ENCODE measurements at places on chromosomes 13 and 19.
A peak's percentile ranks its signal among the peaks of the same experiment; 100 is the strongest.

GRCh38 chr19:52226652-52227051 is 36.8 kb downstream of the PPP2R1A start:
- DNase-seq, result no peak

GRCh38 chr19:5143471-5144411 is 174.8 kb downstream of the KDM4B start:
- DNase-seq, result no peak

DNA sequence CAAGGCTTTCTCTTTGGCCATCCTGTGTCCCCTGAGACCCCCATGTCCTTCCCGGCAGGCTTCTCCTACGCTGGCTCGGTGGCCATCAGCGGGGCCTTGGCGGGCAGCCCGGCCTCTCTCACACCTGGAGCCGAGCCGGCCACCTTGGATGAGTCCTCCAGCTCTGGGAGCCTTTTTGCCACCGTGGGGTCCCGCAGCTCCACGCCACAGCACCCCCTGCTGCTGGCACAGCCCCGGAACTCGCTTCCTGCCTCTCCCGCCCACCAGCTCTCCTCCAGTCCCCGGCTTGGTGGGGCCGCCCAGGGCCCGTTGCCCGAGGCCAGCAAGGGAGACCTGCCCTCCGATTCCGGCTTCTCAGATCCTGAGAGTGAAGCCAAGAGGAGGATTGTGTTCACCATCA is 14.2 kb downstream of the PLEKHJ1 start:
- DNase-seq, result no peak

- no peak for DNase-seq
Observed at GRCh38 chr13:76683854-76684253, 202.4 kb downstream of the KCTD12 start.

DNA sequence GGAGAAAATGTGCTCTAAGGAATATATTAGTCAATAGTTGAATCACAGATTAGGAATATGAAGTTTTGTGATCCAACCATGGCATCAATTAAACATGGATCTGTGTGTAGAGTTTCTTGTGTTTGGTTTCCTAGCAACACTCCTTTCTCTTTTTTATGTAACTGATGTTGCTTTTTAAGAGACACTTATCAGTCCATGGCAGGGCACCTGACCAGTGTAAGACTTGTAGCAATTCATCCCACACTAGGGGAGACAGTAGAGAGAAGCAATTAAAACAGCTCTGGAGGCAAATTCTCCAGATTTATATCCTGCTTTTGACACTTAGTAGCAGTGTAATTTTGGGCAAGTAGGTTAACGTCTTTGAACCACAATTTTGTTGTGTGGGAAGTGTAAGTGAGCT is 1229.0 kb downstream of the PCDH9 start:
- no peak for DNase-seq

DNA sequence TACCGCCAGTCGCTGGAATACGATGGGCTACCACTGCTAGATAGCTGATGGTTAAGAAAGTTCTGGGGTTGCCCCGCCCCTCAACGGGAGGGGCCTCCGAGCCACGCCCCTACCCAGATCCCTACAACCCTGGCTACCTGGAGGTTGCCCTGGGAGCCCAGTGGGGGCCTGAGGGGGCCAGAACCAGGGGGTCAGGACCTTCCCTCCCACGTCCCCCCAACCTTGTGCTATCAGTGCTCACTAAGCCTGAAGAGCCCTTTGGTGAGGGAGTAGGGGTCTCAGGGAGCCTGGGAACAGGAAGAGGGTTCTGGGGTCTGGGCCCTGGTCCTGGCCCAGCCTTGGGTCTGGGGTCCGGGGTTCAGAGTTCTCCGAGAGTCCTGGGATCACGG is 8.9 kb downstream of the OCEL1 start:
- no peak for DNase-seq

- DNase-seq, result peak; percentile 87
Observed at GRCh38 chr19:37691881-37692504, 27.6 kb downstream of the ZNF607 start.

GRCh38 chr13:43153436-43154090 is 130.2 kb downstream of the DNAJC15 start:
- no peak for DNase-seq

- no peak for DNase-seq
Observed at GRCh38 chr13:59236944-59237343, 926.8 kb downstream of the DIAPH3 start.

DNA sequence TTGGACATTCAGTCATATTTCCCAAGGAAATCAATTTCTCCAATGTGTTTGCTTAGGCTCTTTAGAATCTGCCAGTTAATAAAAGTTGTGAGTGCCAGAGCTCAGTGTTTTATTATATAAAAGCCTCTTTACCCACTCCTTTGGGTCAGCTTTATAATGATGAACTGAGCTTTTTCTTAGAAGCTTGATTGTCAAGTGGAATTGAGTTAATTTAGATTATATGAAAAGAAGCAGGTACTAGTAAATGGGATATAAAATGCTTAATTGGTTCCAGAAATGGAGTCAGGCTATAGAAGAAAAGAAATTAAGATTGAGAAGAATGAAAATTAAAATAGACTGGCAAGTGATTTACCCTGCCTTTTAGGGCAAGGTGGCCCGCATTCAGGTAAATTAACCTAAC is 363.2 kb downstream of the SLITRK6 start:
- no peak for DNase-seq

DNA sequence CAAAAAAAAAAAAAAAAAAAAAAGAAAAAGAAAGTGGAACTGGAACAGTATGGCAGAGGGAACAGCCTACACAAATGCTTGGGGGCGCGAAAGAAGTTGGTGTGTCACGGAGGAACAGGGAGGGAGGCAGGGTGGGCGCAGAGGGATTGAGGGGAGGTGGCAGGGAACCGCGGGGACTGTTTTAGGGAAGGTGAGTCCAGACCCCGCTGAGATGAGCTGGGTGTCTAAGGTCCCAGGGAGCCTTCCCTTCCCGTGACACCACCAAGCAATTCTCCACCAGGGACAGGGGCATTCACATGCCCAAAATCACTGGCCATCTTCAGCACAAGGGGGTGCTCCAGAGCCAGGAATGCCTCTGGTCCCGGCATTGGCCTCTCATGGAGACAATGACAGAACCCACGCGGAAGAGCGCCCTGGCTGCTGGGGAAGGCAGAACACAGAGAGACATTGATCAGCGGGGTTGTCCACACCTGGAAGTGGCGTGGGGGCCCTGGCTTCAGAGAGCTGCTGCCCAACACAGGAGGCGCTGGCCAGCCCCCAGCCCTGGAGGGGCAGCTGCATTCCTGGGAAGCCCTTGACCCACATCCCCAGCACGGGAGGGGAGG is 6.9 kb downstream of the PEAK3 start:
- no peak for DNase-seq

GRCh38 chr13:48775285-48775684 is 121.6 kb downstream of the CYSLTR2 start:
- no peak for DNase-seq

DNA sequence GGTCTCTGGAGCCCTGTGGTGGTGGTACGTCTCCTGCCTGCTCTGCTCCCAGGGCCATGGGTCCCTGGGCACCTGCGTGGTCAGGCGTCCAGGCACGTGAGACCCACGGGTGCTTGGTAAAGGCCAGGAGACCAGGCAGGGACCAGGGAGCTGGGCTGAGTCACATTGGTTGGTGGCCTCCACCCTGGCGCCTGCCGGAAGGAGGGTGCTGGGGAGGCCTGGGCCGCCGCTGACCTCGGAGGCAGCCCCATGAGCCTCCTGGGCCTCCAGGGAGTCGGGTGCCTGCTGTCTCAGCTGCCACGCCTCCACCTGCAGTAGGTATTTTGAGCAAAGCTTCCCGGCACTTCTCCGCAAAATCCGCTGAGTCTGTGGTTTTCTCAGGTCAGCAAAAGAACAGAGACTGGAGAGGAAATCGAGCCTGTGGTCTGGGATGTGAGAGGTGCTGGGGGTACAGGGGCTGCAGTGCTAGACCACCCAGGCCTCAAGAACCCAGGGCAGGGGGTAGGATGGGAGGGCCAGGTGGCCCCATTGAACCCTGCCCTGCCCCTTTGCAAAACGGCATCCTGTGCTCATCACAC is 3.6 kb upstream of the PLK5 start:
- DNase-seq, result no peak

DNA sequence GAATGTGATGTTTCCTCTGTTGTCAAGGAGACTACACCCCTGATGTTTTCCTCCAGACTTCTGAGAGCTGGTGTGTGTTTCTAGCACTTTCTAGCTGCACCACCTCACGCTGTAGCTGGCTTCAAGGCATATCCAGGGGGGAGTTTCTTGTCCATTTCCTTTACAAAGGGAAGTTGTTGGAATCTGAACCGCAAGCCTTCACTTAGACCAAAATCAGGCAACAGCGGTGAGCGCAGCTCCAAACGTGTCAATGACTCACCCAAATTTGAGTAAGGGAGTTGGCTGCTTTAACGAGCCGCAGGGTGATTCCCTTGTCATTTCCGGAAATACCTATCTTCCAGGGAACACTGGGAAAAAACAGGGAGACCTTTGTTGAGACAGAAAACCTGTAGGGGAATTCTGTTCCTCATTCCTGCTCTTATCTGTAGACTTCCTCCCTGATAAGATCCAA is 2.5 kb downstream of the LDLR start:
- DNase-seq, result peak; percentile 96

- no peak for DNase-seq
Observed at GRCh38 chr13:67023130-67023876, 206.8 kb downstream of the PCDH9 start.

- DNase-seq, result no peak
Observed at GRCh38 chr19:6531163-6531955, 533 bp downstream of the TNFSF9 start.

GRCh38 chr19:21158523-21159135 is 16.8 kb downstream of the ZNF431 start:
- DNase-seq, result no peak

- no peak for DNase-seq
Observed at GRCh38 chr13:46668302-46668720, 115.3 kb downstream of the LRCH1 start.

DNA sequence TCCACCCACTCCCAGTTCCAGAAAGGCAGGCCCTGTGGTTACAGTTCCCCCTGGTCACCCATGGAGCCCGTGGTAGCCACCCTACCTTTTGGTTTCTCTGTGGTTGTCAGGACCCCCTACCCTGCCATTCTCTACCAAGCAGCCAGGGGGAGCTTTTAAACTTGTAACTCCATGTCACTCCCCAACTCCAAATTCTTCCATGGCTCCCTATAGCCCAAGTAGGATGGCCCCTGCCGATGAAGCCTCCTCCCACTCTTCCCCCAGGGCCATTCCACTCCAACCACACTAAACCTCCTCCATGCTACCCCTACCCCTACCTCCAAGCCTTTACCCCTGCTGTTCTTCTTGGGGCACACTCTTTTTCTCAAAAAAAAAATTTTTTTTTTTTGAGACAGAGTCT is 2.2 kb downstream of the S1PR2 start:
- DNase-seq, result no peak

DNA sequence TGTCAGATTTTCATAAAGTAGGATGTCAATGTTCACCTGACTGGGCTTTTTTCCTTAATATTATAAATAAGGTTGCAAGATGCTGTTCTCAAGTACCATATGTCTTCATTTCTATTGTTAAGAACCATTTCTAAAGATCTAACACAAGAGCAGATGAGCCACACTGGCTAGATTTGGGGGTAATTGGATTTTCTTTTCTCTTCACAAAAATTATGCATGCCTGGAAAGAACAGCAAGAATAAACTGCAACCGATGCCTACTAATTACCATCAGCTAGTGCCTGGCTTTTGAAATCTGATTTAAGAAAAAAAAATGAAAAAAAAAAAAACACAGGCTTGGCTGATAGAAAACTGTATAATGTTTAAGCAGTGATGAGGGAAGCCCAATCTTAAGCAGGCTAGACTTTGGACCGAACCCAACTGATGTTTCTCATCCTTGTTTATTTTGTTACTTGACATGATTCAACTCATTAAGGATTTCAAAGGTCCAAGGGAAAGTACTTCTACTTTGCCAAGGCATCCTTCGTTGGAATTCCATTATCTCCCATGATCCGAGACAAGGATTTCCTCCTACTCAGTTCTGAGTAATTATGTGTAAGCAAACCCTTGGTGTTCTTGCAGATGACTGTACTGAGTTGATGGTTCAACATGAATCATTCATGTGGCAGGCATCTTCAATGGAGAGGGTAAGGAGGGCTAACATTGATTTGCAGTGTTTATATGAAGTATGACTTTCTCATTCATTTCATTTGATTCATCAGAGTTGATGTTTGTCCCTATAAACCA is 300.5 kb downstream of the SPRY2 start:
- no peak for DNase-seq

DNA sequence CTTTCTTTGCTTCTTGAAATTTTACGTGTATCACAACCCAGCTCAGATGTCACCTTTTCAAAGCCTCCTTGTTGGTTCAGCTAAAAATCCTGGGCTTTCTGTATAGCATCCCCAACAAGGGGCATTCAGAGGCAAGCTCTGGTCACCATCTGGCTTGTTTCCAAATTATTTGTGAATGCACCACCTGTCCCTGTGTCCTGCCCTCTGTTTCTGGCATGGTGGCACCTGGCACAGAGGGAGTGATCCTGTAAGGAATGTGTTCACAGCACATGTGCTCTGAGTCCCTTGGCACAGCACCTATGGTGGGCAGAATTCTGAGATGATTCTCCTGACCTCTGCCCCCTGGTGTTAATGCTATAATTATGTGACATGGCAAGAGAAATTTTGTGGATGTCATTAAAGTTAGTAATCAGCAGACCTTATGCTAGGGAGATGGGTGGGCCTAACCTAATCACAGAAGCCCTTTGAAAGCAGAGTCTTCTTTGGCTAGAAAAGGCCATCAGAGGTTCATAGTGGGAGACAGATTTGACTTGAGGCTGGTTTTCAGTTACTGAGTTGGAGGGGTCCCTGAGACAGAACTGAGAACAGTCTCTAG is 76.3 kb downstream of the ZNF429 start:
- DNase-seq, result no peak

DNA sequence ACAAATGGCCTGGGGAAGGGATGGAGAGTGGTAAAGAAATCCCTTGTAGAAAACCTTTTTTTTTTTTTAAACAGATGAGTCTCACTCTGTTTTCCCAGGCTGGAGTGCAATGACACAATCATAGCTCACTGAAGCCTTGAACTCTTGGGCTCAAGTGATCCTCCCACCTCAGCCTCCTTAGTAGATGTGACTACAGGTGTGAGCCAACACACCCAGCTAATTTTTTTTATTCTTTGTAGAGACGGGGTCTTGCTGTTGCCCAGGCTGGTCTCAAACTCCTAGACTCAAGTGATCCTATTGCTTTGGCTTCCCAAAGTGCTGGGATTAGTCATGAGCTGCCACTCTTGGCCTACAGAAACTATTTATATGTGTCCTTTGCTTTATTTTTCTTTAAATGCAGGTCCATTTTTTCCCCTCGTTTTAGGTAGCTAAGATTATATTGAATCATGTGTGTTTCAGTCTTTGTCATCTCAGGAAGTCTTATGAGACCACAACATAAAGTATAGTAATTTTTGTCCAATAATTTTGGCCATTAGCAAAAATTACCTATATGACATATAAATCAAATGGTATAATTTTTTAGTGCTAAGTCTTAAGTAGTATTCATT is 10.5 kb downstream of the LPAR6 start:
- DNase-seq, result no peak
